Endodermal cell (in vitro differentiated cells): ENCODE measurements at places on chromosomes 3 and 15. TPM values are rescaled to one million over a fixed set of nuclear protein-coding genes. Genes with fewer than 3 reads are reported as not detected.

DNA sequence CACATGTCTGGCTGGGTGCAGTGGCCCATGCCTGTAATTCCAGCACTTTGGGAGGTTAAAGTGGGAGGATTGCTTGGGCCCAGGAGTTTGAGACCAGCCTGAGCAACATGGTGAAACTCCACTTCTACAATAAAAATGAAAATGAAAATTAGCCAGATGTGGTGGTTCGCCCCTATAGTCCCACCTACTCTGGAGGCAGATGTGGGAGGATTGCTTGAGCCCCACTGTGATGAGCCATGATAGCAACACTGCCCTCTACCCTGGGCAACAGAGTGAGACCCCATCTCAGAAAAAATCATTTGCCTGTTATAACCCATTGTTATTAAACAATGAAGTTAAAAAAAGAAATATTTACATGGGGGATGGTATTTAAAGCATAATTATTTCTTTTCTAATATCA, 240.1 kb upstream of the ZPLD1 start:
- H3K36me3 ChIP-seq: no peaks in the 10 kb centered on the region
- H3K4me1 ChIP-seq: no peaks in the 10 kb centered on the region
- no peak overlapping the region for H3K27ac ChIP-seq
- no peak for DNase-seq
- H3K27me3 ChIP-seq: no peaks in the 10 kb centered on the region

GRCh38 chr3:31461426-31461825, 71.3 kb upstream of the STT3B start:
- H3K27me3 ChIP-seq: no peaks in the 10 kb centered on the region
- no peak overlapping the region for H3K27ac ChIP-seq
- DNase-seq: no peak
- no peak overlapping the region for H3K4me3 ChIP-seq

DNA sequence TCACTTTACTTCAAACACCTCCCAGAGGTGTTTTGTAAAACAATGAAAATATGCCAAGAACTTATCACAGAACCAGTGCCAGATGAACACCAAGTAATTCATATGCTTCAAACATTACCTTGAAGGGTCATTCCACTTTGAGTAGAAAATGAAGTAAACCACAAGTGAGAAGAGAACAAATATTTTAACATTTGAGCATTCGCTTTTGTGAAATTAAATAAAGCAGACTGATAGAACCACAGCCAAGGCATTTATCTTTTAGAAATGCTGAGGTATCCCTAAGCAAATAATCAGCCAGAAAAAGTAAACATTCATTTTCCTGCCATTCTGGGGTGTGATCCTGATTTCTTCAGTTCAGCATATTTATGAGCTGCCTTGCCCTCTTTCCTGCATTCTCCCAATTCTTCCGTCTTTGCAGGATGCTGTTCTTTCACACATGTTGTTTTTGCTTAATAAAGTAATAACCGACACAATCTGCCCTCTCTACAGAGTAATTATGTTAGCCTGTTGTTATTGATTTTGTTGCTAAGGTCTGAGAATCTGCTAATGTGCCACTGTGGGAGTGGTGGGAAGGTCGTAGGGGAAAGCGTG, 235.6 kb upstream of the TGFBR2 start:
- H3K4me3 ChIP-seq: no peak overlapping the region
- H3K27ac ChIP-seq: no peak overlapping the region

- DNase-seq: no peak
- no peaks in the 10 kb centered on the region for H3K36me3 ChIP-seq
- no peak overlapping the region for H3K4me3 ChIP-seq
- no peaks in the 10 kb centered on the region for H3K4me1 ChIP-seq
These were observed 577.0 kb upstream of the MDFIC2 start for GRCh38 chr3:70889162-70890019.

GRCh38 chr3:16377196-16377595, 112.2 kb downstream of the OXNAD1 start:
- H3K4me3 ChIP-seq: peak overlapping the region; percentile 7
- DNase-seq: no peak
- no peaks in the 10 kb centered on the region for H3K27me3 ChIP-seq

DNA sequence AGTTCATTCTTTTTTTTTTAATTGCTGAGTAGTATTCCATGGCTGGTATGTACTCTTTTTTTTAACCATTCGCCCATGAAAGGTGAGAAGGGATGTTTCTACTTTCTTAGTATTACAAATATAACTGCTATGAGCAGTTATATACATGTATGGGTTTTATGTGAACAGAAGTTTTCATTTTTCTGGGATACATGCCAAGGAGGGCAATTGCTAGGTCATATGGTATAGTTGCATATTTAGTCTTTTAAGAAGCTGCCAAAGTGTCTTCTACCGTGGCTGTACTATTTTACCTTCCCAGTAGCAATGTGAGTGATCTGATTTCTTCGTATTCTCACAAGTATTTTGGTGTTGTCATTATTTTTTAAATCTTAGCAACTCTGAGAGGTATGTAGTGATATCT, 11.2 kb upstream of the KLHL40 start:
- H3K4me3 ChIP-seq: no peak overlapping the region
- DNase-seq: no peak
- H3K36me3 ChIP-seq: no peaks in the 10 kb centered on the region
- no peaks in the 10 kb centered on the region for H3K4me1 ChIP-seq
- H3K27me3 ChIP-seq: peaks cover 6% of the 10 kb centered on the region

- DNase-seq: no peak
- no peaks in the 10 kb centered on the region for H3K36me3 ChIP-seq
- no peak overlapping the region for H3K4me3 ChIP-seq
- no peaks in the 10 kb centered on the region for H3K4me1 ChIP-seq
- peaks cover 68% of the 10 kb centered on the region for H3K27me3 ChIP-seq
These were observed 1.2 kb upstream of the IL1RAP start for GRCh38 chr3:190512666-190513065.

DNA sequence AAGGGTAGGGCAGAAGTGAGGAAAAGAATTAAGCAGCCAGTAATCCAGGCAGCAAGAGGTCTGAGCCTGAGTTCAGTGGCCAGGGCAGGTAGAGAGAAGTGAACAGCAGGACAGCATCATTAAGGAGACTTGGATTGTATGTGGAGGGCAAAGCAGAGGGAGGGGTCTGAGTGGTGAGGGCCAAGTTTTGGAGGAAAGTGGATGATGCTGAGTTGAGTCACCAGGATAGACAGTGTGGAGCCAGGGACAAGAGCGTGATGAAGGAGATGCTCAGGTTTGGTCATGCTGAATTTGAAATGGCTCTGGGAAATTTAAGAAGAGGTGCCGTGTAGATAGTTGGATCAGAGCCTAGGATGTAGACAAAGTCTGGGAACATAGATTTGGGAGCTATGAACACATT, 93.1 kb downstream of the ARHGEF26 start:
- no peak overlapping the region for H3K27ac ChIP-seq
- peaks cover 6% of the 10 kb centered on the region for H3K36me3 ChIP-seq
- no peak for DNase-seq
- H3K4me1 ChIP-seq: no peaks in the 10 kb centered on the region

GRCh38 chr3:193831495-193832455, 238.8 kb downstream of the OPA1 start:
- no peak overlapping the region for H3K4me3 ChIP-seq
- DNase-seq: peak; percentile 24
- H3K27me3 ChIP-seq: no peaks in the 10 kb centered on the region
- peaks cover 4% of the 10 kb centered on the region for H3K4me1 ChIP-seq

GRCh38 chr3:8233938-8234337, 267.7 kb upstream of the LMCD1 start:
- no peaks in the 10 kb centered on the region for H3K27me3 ChIP-seq
- H3K4me1 ChIP-seq: no peaks in the 10 kb centered on the region
- H3K4me3 ChIP-seq: no peak overlapping the region
- no peaks in the 10 kb centered on the region for H3K36me3 ChIP-seq

DNA sequence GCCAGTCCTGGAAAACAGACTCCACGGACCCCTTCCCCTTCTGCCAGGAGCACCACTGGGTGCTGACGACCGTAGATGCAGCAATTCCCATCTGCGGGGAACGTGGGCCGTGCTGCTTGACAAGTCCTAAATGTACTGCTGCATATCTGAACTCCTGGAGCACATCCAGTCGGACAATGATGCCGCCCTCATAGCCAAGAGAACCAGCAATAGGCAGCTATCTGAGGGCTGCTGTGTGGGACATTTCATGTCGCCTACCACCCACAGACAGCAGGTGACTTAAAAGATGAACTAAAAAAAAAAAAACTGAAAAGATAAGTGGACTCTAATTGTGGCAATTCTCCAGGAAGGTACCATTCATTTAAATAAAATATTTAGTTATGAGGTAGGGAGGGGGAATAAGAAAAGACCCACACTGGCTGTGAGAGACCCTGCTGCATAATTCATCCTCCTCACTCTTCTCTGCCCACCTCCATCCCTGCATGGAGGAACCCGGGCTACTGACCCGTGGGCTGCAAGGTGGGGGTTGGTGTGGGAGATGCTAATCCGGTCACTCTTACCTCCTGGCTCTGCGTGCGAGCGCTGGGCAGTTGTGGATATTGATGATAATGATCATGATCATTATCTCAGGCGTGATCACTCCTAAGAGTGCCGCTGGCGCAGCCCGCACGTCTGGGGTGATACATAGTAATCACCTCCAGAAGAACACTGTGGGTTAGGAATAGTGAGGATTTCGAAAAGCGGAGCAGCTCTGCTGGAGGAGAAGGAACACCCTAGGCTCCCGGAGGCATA, 28.3 kb downstream of the ALS2CL start:
- H3K4me3 ChIP-seq: no peak overlapping the region
- H3K27me3 ChIP-seq: no peaks in the 10 kb centered on the region
- DNase-seq: no peak

GRCh38 chr15:77030048-77030927, 35.4 kb downstream of the PSTPIP1 start:
- peak; percentile 67 for DNase-seq
- no peaks in the 10 kb centered on the region for H3K36me3 ChIP-seq
- H3K4me3 ChIP-seq: no peak overlapping the region

GRCh38 chr3:174945951-174946350, 86.8 kb downstream of the NAALADL2 start:
- no peaks in the 10 kb centered on the region for H3K27me3 ChIP-seq
- H3K36me3 ChIP-seq: no peaks in the 10 kb centered on the region
- no peak overlapping the region for H3K4me3 ChIP-seq
- no peak for DNase-seq

- H3K4me3 ChIP-seq: peak overlapping the region; percentile 4
- peak; percentile 71 for DNase-seq
- peaks cover 2% of the 10 kb centered on the region for H3K4me1 ChIP-seq
- peaks cover 100% of the 10 kb centered on the region for H3K27me3 ChIP-seq
- no peaks in the 10 kb centered on the region for H3K36me3 ChIP-seq
These were observed 46.9 kb downstream of the ZIC4 start for GRCh38 chr3:147359177-147360050.

GRCh38 chr3:66719796-66720356, 219.1 kb upstream of the LRIG1 start:
- no peaks in the 10 kb centered on the region for H3K36me3 ChIP-seq
- no peak overlapping the region for H3K27ac ChIP-seq
- no peaks in the 10 kb centered on the region for H3K4me1 ChIP-seq
- no peak overlapping the region for H3K4me3 ChIP-seq
- no peaks in the 10 kb centered on the region for H3K27me3 ChIP-seq

- H3K4me1 ChIP-seq: peaks cover 11% of the 10 kb centered on the region
- no peak overlapping the region for H3K4me3 ChIP-seq
- H3K36me3 ChIP-seq: no peaks in the 10 kb centered on the region
- DNase-seq: no peak
These were observed 106.9 kb upstream of the RNU6-1 start for GRCh38 chr15:67946701-67947100.

DNA sequence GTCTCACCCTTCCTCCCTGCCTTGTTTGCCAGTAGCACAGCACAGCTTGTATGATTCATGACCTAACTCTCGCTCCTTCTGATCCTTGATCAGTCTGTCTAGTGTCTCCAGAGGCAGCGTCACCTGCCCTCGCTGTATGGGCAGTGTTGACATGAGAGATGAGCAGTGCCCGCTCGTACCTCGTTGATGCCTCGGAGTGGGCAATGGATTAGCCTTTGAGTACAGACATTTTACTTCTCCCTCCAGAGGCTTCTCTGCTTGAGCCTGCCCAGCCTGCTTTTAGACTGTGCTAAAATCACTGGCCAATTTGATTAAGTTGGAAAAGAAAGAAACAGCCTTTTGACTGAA, 569.0 kb downstream of the NTRK3 start:
- no peak overlapping the region for H3K4me3 ChIP-seq
- H3K4me1 ChIP-seq: no peaks in the 10 kb centered on the region
- H3K27me3 ChIP-seq: no peaks in the 10 kb centered on the region
- no peak overlapping the region for H3K27ac ChIP-seq
- DNase-seq: no peak

GRCh38 chr15:101568309-101568708, 78.8 kb upstream of the PCSK6 start:
- DNase-seq: no peak
- H3K27me3 ChIP-seq: no peaks in the 10 kb centered on the region
- no peaks in the 10 kb centered on the region for H3K4me1 ChIP-seq

- no peaks in the 10 kb centered on the region for H3K4me1 ChIP-seq
- no peaks in the 10 kb centered on the region for H3K36me3 ChIP-seq
- no peak for DNase-seq
- H3K4me3 ChIP-seq: no peak overlapping the region
- peaks cover 5% of the 10 kb centered on the region for H3K27me3 ChIP-seq
- H3K27ac ChIP-seq: no peak overlapping the region
These were observed 11.1 kb downstream of the CEMIP start for GRCh38 chr15:80790236-80790635.

GRCh38 chr3:108830991-108831614, 8.5 kb downstream of the TRAT1 start:
- no peaks in the 10 kb centered on the region for H3K36me3 ChIP-seq
- no peak for DNase-seq
- no peaks in the 10 kb centered on the region for H3K27me3 ChIP-seq

GRCh38 chr3:107416138-107416537, 38.9 kb downstream of the CCDC54 start:
- no peak overlapping the region for H3K4me3 ChIP-seq
- H3K27me3 ChIP-seq: no peaks in the 10 kb centered on the region
- H3K27ac ChIP-seq: no peak overlapping the region
- H3K4me1 ChIP-seq: no peaks in the 10 kb centered on the region
- no peaks in the 10 kb centered on the region for H3K36me3 ChIP-seq

DNA sequence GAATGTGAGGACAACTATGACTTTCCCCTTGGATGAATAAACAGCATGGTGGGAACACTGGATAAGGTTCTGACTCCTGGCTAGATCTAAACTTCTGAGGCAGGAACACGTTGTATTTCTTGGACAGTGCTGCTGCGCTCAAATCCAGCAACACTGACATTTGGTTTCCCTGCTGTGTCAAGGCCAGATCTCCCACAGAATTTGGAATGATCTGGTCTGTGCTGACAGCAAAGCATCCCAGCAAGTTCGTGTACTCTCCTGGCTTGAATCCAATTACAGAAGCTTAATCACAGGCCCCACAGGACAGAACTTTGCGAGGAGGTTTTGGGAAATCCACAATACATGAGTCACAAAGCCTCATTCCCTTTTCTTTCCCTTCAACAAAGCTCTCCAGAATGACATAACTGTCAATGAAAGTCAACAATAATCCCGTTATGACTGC, 92.5 kb downstream of the ADAMTS9 start:
- H3K4me3 ChIP-seq: no peak overlapping the region
- H3K4me1 ChIP-seq: peaks cover 8% of the 10 kb centered on the region
- H3K27ac ChIP-seq: no peak overlapping the region

Gene IL5RA
- not detected in 2 replicates for total RNA-seq

Gene LRRN1
- 62.8 to 119 TPM (median 109 TPM) in 3 replicates for total RNA-seq

Gene SST
- not detected in 2 replicates for total RNA-seq

Gene TTLL13
- 0.46 to 0.70 TPM in 2 of 3 replicates, not detected in the other for total RNA-seq

Gene HRG
- total RNA-seq: not detected in 2 replicates

Gene TMC3
- not detected in 3 replicates for total RNA-seq

Gene RPL39L
- total RNA-seq: 26.8 and 32.9 TPM in 2 replicates

Gene XCR1
- not detected in 2 replicates for total RNA-seq

Gene BMF
- 46.9 and 53.5 TPM in 2 replicates for total RNA-seq
